T1000 (cell line): ENCODE measurements at places on chromosomes 5 and 9.

DNA sequence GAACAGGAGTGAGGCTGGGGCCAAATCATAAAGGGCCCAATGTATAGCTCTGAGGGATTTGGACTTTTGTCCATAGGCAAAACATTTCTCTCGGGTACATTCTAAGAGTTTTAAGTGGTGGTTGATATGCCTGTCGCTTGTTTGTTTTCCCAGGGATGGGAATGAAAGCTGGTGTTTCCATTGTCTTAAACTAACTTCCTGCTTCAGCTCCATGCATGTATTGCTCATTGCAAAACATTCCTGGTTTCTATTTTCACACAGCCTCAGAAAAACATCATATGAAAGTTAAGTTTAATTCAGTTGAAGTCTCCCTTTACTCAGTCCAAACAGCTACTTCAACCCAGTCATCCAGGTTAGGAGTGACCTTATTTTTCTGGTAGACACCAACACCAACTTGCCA, 235.0 kb downstream of the ACTL7B start:
- DNase-seq = no peak

- DNase-seq = no peak
Observed at GRCh38 chr5:14364096-14364495, 217.5 kb upstream of the OTULINL start.

DNA sequence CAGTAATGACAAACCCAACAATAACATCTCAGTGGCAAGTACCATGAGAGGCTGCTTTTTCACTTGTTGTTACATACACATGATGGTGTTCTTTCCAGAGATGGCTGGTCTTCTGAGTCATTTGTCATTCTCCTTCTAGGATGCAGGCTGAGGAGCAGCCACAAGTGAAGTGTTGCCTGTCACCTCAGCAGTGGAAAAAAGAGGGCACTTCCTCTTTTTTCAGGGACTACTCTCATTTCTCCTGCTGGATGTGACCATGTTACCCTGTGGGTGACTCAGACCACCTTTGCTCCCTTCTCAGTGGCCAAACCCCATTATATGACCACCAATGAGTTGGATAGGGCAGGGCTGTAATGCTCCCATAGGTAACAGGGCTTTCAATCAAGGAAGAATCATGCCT, 587.0 kb upstream of the ADAMTS16 start:
- no peak for DNase-seq

DNA sequence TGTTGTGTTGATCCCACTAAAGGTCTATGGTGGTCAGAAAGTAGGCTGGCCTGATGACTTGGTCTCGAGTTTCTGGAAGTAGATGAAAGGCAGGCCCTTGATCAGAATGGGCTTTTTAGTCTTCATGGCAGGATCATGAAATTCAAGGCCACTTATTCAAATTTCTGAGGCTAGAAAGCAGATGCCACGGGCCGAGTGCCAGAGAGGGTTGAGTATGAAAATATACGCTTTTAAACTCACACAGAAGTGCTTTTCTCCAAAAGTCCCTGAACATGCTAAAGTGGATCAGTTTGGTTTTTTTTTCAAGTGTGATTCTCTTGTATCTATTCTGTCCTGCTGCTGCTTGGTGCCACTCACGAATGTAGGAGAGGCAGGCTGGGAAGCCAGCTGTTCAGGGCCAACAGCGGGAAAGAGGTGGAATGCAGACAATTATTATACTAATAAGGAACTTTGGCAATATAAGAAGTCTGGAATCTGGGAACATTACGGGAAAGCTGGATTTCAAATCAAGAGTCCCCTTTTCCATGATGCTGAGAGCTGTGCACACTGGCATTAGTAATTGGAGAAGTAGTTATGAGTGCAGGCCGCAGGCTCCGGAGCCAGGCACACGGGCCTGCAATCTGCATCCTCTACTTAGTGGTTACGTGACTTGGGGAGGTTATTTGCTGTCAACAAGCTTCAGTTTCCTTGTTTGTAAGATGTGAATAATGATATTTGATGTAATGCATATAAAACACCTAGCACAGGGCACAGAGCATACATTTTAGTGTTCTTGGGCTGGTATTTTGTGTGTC, 95.8 kb downstream of the LMNB1 start:
- no peak for DNase-seq

DNA sequence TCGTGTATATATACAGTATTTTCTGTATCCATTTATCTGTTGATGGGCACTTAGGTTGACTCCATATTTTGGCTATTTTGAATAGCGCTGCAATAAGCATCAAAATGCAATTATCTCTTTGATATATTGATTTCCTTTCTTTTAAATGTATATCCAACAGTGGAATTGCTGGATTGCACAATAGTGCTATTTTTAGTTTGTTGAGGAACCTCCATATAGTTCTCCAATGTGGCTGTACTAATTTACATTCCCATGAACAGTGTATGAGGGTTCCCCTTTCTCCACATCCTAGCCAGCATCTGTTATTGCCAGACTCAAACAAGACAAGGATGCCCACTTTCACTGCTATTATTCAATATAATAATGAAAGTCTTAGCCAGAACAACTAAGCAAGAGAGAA, 9.1 kb upstream of the CTXN3 start:
- no peak for DNase-seq

GRCh38 chr9:93665637-93666438, 89.5 kb downstream of the PHF2 start:
- DNase-seq = no peak

DNA sequence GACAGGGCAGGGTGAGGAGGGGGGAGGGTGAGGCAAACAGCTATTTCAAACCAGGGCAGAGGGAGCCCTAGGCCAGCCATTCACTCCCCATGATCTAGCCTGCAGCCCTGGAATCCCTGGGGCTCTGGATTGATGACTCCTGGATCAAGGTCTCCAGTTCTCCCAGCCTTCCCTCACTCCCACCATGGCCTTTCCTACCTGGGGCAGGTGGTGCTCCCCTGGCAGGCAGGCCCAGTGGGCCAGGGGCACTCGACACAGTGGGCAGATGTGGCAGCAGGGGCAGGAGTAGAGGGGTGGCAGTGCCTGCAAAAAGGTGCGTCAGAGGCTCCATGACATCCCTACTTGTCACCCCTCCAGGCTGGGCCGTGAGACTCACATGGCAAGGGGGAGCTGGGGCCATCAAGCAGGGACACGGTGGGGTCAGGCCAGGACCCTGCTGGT, 6.0 kb downstream of the KIF12 start:
- DNase-seq = no peak

DNA sequence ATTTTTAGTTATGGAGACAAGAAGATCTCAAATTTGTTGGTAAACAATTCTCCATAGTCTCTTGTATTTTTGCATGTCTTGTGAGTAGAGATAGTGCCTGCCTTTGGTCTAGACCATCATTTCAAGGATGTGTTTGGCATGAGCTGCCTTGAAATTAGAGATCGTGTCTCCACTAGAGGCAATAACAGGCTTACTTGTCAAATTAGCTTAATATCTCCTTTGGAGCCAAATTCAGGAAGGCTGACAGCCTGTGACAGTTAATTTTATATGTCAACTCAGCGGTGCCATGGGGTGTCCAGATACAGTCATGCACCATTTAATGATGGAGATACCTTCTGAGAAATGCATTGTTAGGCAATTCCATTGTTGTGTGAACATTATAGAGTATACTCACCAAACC, 24.8 kb upstream of the PRDM9 start:
- no peak for DNase-seq

GRCh38 chr5:42974536-42974935, 65.6 kb downstream of the ANXA2R start:
- DNase-seq = no peak

DNA sequence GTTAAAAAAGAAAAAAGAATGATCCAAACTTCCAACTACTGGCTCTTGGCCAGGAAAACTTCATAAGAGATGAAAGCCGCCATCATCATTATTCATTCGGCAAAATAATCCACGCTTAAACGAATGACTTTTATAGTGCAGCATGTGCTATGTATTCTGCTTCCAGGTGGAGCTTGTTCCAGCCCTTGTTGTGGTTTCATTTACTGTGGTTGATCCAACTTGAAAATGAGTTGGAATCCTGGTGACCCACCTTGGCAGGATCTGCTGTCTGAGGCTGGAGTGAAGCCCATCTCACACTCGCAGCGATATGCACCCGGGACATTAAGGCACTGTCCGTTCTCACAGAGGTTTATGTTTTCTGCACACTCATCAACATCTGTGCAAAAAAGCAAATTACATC, 209.6 kb downstream of the FBN2 start:
- DNase-seq = no peak

DNA sequence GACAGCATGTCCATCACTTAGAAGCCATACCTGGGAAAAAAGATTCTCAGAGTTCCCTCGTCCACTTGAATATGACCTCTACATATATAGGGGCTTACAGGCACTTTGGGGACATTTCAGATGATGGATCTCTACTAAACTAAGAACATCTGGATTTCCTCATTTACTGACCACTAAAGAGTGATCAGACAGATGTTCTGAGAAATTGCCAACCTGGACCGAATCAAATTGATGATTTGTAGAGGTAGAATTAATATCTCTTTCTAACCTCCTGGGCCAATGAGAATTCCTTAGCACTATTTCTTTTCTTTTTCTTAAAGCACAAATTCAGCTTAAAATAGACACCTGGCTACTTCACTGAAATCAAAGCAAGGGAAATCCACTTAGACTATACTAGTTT, 422.7 kb downstream of the MTRR start:
- DNase-seq = no peak

GRCh38 chr5:126044931-126045565, 378.2 kb upstream of the GRAMD2B start:
- no peak for DNase-seq

GRCh38 chr9:119451426-119451825, 82.2 kb upstream of the BRINP1 start:
- no peak for DNase-seq

GRCh38 chr5:96288845-96289185, 144.2 kb downstream of the PCSK1 start:
- DNase-seq = no peak

GRCh38 chr5:143059355-143059754, 289.2 kb downstream of the ARHGAP26 start:
- no peak for DNase-seq

DNA sequence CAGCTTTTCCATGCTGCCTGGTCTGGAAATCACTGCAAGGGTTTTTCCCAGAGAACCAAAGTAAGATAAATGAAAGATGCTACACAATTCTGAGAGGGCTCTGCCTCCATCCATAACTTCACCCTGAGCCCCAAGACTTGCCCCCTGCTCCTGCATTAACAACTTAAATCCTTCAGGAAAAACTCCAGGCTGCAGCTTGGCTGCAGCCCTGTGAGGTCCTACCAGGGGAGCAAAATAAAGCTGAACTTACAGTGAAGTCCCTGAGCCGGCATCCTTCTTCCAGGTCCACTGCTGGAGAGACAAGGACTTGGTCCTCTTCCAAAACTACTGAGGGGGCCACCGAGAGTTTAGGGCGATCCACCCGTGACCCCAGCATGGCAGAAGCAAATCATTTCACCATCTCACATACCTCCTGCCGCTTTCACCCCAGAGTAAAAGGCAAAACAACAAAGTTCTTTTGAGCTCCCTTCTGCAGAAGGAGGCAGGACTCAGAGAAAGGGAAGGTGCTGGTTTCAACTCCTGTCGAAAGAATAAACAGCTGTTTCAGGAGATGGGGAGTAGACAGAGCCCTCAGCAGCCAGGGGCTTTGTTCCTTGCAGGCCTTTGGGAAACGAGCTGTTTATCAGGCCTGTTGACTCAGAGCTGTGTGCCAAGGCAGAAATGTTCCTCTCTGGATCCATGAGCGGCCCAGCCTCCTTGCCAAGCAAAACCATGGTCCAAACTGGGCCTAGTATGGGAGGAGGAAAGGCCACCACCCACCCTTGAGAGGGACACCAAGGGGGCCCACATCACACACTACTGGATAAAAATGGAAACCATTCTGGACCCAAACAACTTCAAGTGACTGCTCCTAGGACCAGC, 20.6 kb downstream of the GGTA1 start:
- no peak for DNase-seq

DNA sequence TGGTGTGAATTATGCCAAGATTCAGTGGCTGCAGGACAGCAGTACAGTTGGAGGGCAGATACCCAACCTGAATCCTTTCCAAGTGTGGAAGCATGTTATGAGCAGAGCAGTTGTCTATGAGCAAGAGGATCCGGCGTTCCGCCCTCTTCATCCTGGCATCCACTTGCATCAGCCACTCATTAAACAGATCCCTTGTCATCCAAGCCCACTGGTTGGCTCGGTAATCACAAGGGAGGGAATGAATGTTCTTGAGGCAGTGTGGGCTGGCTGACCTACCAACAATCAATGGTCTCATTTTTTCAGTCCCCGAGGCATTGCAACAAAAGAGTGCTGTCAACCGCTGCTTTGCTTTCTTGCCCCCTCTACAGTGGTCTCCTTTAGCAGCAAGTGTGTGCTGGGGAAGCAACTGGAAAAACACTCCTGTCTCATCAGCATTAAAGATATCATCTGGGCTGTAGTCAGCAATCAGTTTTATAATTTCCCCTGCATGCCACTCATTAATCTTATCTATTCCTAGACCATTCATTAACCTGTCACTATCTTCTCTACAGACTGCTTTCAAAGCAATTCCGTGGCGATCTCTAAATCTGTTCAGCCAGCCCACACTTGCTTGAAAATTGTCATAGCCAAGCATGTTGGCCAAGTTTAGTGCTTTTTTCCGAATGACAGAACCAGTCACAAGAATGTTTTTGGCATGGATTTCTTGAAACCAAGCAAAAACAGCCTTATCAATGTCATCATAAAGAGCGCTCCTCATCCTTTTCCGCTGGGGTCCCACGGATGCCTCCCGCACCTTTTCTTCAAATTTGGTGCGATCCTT, 4.9 kb downstream of the TIGD6 start:
- no peak for DNase-seq

DNA sequence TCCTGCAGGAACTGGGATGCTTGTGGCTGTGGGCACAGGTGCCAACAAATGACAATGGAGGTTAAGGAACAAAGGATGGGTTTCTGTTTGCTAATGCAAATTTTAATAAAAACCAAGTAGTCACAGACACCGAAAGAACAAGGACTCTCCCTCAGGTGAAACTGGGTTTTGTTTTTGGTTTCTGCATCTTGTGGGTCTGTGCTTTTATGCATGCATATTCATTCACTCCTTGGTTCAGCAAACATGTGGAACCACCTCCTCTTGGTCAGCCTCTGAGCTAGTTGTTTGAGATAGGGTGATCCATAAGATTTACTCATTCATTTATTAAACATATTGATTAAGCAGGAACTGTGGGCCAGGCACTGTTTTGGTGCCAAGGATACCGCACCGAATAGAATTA, 381.9 kb downstream of the CDK5RAP2 start:
- no peak for DNase-seq
